Stimulated activated CD8-positive, alpha-beta memory T cell treated with anti-CD3 and anti-CD28 coated beads, Interleukin-15, amount 100 ng/mL, for 24 hours (primary cell): ENCODE measurements at places on chromosomes 7 and 10.

DNA sequence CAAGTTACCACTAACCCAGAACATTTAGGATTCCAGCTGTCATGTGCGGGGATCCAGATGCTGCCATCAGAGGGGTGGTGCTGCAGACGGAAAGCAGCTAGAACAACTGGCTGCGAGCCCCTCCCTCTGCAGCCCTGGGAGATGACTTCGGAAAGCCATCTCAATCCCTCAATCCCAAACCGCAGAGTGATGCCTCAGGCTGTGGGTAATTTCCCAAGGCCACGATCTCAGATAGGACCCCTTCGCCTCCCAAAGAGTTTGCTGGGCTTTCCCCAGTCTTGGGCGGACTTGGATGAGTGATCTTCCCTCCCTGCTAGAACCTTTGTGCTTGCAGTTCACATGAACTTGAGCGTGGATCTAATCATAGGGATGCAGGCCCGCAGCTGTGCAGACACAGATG is 71.3 kb upstream of the EN2 start:
- DNase-seq = no peak

DNA sequence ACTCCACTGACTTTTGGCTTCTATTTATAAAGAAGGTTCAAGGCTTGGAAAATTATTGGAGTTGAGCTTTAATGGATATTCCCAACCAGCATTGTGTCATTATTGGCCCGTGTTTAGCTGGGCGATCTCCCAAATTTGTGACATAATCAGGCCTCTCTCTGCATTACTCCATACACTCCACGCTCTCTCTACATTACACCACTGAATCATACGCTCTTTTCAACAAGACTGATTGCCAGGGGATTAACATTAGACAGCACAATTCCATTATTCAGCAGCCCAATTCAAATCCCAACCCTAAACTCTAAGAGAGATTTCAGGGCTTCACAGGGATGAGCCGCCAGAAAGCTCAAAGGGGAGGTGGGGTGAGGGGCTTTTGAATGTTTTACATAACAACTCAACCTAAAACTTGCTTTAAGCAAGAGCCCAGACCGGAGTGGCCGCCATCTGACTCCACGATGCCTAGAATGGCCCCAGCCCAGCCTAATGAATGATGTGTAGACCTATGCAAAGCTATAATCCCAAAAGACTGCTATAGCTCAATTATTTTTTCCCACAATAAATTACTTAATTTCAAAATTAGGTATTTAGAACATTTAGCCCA is 61.8 kb downstream of the FGFR2 start:
- no peak for DNase-seq

GRCh38 chr10:24911029-24911428 is 41.4 kb downstream of the PRTFDC1 start:
- DNase-seq = no peak

GRCh38 chr7:66697449-66698438 is 42.8 kb upstream of the RABGEF1 start:
- DNase-seq = no peak

GRCh38 chr7:44196450-44196872 is 4.3 kb upstream of the YKT6 start:
- DNase-seq = no peak
